ENCODE measurements at places on chromosomes 4 and X.

- DNase-seq: no peak
Measured at GRCh38 chr4:544386-545105, 31.5 kb downstream of the TMEM271 start.

DNA sequence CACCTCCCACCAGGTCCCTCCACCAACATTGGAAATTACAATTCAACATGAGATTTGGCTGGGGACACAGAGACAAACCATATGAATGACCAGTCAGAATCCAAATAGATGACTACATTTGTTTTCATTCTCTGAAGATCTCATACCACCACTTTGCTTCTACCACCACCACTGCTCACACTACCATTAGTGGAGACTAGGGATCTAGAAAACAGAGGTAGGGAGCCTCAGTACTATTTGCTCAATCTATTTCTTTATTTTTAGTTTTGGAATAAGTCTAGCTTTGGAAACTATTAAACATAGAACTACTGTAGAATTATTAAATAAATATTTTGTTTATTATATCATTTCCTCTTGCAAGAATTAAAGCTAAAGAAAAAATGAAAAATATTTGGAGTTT, 727.9 kb downstream of the CCSER1 start:
- DNase-seq: no peak

- DNase-seq: no peak
Measured at GRCh38 chr4:48025005-48025404, 8.4 kb downstream of the NIPAL1 start.

GRCh38 chrX:19121898-19122640, at the start of gene ADGRG2:
TSS of gene ADGRG2 (minus strand) at chrX:19122468. CDS start at chrX:19068834, 53,634 bp downstream.
- DNase-seq: no peak

DNA sequence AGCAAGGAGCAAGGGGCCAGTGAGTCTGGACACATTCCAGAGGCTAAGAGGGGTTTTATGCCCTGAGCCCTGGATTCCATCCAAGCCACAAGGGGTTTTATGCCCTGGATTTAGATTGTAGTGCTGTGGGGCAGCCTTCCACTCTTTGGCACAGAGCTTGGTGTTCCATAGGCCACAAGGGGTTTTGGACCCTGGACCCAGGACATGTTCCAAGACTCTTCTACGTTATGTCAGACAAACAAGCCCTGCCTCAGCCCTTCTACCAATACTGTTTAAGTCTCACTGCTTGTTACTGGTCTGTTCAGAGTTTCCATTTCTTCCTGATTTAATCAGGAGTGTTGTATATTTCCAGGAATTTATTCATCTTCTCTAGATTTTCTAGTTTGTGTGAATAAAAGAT, 12.8 kb upstream of the SCARB2 start:
- DNase-seq: no peak

GRCh38 chr4:17398035-17398434, 113.9 kb downstream of the QDPR start:
- DNase-seq: no peak

GRCh38 chr4:107647591-107647990, 72.4 kb downstream of the PAPSS1 start:
- no peak for DNase-seq

DNA sequence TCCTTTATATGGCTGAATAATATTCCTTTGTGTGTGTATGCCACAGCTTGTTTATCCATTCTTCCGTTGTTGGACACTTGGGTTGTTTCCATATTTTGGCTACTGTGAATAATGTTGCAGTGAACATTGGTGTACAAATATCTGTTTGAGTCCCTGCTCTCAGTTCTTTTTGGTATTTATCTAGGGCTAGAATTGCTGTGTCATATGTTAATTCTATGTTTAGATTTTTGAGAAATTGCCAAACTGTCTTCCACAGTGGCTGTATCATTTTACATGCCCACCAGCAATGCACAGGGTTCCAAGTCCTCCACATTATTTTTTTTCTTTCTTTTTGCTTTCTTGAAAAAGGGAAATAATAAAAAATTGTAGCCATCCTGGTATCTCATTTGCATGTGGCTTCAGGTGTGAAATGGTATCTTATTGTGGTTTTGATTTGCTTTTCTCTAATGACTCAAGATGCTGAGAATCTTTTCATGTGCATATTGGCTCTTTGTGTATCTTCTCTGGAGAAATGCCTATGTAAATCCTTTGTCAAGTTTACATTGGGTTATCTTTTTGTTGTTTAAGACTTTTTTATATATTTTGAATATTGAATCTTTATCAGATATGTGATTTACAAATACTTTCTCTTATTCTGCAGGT, 129.7 kb downstream of the RAPGEF2 start:
- no peak for DNase-seq

DNA sequence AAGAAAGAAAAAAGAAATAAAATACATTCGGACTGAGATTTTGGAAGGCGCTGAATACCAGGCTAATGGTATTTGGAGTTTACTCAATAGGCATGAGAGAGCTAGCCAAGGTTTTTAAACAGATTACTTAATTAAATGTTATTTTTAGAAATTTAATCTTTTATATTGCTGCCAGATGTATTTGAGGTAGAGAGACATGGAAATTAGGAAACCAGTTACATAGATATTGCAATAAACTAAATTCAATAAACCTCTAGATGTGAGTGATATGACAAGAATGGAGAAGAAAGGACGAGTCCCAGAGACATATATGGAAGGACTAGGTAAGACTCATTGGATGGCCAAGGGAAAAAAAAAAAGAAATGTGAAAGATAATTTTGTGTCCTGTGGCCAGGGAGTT, 38.5 kb upstream of the IL13RA1 start:
- no peak for DNase-seq

DNA sequence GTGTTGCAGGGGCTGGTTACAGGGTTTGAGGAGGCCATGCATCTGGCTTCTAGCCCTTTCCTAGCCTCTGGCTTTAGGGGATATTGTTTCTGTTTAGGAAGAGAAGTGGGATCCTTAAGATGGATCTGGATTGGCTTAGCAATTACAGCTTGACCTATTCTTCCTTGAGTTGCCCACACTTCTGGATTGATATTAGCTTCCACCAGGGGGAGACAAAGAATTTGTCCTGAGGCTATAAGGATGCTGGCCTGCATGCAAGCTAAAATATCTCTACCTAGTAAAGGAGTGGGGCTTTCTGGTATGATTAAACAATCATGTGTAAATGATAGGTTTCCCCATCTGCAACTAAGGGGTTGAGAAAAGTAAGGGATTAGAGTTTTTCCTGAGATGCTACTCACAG, 117.2 kb downstream of the TEX13C start:
- no peak for DNase-seq

- DNase-seq: no peak
Measured at GRCh38 chr4:180860089-180860720, 1383.0 kb upstream of the TENM3 start.

DNA sequence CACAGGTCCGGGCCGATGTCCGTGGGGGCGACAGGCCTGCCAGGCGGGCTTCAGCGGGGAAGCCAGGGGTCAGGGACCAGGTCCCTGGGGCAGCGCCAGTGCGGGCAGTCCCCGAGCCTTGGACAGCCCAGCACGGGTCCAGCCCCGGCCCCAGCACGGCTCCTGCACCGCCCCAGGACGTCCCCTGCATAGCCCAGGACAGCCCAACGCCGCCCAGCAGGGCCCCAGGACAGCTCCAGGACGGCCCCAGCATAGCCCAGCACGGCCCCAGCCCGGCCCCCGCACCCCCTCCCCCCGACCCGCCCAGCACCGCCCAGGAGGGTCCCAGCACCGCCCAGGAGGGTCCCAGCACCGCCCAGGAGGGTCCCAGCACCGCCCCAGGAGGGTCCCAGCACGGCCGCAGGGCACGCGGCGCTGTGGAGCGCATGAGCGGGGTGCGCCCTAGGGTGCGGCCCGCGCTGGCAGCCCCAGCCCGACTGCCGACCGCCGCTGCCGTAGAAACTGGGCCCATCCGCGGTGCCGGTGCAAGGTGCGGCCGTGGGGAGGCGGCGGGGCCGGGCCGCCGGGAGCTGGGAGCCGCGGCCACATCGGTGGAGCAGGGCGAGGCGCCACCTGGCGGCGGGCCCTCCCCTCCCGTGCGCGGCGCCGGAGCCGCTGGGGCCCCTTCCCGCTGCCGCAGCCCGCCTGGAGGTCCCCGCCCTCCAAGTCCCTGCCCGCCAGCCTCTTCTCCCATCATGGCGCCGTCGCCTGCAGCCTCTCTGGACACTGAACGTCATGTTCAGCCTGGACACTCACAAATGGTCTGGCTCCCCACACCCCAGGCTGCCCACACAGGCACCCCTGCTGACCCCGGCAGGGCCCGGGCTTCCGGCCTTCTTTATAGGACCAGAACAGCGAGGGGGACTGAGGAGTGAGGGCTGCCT, 106.8 kb upstream of the NKX1-1 start:
- no peak for DNase-seq

All from thoracic aorta (tissue), 2 donors.